ENCODE measurements at places on chromosomes 11 and 22. TPM values are rescaled to one million over a fixed set of nuclear protein-coding genes. Genes with fewer than 3 reads are reported as not detected.

NPTXR gene
- 0.61 TPM for polyA plus RNA-seq

CCDC73 gene
- not detected for polyA plus RNA-seq

KCNA4 gene
- not detected for polyA plus RNA-seq

C22orf31 gene
- polyA plus RNA-seq = not detected

CNIH2 gene
- not detected for polyA plus RNA-seq

DSCAML1 gene
- polyA plus RNA-seq = not detected

GDPD4 gene
- polyA plus RNA-seq = not detected

ABTB2 gene
- not detected for polyA plus RNA-seq

FLRT1 gene
- polyA plus RNA-seq = not detected

KLHL35 gene
- polyA plus RNA-seq = 0.93 TPM

C1QTNF5 gene
- not detected for polyA plus RNA-seq

CBX6 gene
- 10.9 TPM for polyA plus RNA-seq

SMTNL1 gene
- polyA plus RNA-seq = not detected

TMPRSS13 gene
- polyA plus RNA-seq = 0.45 TPM

PIWIL4 gene
- 0.27 TPM for polyA plus RNA-seq

C11orf86 gene
- polyA plus RNA-seq = not detected

LBHD1 gene
- polyA plus RNA-seq = 2.4 TPM

FAM111A gene
- polyA plus RNA-seq = 27.4 TPM

SLC22A8 gene
- polyA plus RNA-seq = not detected

DERL3 gene
- 1.5 TPM for polyA plus RNA-seq

ADM2 gene
- polyA plus RNA-seq = 0.07 TPM

CYB5R2 gene
- 0.17 TPM for polyA plus RNA-seq

IGHMBP2 gene
- 3.8 TPM for polyA plus RNA-seq

RAB39A gene
- polyA plus RNA-seq = not detected

MUC6 gene
- polyA plus RNA-seq = 0.13 TPM

PITPNB gene
- 68.8 TPM for polyA plus RNA-seq

LGR4 gene
- polyA plus RNA-seq = 0.58 TPM

ART1 gene
- not detected for polyA plus RNA-seq

ADAMTS15 gene
- not detected for polyA plus RNA-seq

RIMBP3C gene
- 0.49 TPM for polyA plus RNA-seq

VPREB3 gene
- polyA plus RNA-seq = 5.5 TPM

UBQLN3 gene
- not detected for polyA plus RNA-seq

MIOX gene
- not detected for polyA plus RNA-seq

TIGD3 gene
- polyA plus RNA-seq = not detected

SLC5A4 gene
- not detected for polyA plus RNA-seq

NRIP3 gene
- 0.63 TPM for polyA plus RNA-seq

IGSF9B gene
- 2.5 TPM for polyA plus RNA-seq

MYO18B gene
- polyA plus RNA-seq = not detected

PRG3 gene
- not detected for polyA plus RNA-seq

OR8A1 gene
- not detected for polyA plus RNA-seq

ZBED4 gene
- polyA plus RNA-seq = 6.7 TPM

TBX1 gene
- polyA plus RNA-seq = not detected

SCUBE1 gene
- polyA plus RNA-seq = not detected

TTC28 gene
- not detected for polyA plus RNA-seq

GNAZ gene
- polyA plus RNA-seq = not detected

SLC7A4 gene
- polyA plus RNA-seq = 0.07 TPM
